Stimulated activated naive CD4-positive, alpha-beta T cell (primary cell): ENCODE measurements at places on chromosomes 11 and 22.

DNA sequence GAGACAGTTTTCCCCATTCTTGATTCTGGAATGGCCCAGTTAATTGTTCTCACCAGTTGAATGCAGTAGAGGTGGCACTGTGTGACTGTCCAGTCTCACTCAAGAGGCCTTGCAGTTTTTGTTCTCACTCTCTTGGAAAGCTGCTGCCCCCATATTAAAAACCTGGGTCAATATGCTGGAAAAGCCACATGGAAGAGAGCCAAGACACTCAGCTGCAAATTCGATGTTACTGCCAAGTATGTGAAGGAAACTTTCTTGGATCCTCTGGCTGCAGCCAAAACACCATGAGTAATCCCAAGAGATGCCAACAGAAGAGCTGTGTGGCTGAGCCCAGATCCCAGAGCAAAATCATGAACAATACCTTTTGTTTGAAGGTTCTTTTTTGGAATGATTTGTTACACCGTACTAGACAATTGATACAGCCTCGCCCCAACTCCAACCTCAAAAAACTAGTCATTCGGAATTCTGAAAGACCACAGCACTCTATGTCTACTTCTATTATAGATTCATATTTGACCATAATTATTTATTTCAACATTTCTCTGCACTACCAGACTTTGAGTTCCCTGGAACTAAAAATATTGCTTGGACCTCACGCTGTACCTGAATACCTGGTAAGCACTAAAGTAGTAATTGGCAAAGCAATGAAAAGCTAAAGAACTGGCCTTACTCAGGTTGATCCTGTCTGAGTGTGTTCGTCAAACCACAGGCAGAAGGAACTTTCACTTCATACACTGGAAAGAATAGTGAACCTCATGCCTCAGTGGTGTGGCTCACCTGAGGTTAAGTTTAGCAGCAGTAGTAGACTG lies 378.8 kb downstream of the ETS1 start:
- no peak for DNase-seq

- no peak for DNase-seq
These were observed 11.5 kb upstream of the TRIM68 start for GRCh38 chr11:4619514-4619913.

DNA sequence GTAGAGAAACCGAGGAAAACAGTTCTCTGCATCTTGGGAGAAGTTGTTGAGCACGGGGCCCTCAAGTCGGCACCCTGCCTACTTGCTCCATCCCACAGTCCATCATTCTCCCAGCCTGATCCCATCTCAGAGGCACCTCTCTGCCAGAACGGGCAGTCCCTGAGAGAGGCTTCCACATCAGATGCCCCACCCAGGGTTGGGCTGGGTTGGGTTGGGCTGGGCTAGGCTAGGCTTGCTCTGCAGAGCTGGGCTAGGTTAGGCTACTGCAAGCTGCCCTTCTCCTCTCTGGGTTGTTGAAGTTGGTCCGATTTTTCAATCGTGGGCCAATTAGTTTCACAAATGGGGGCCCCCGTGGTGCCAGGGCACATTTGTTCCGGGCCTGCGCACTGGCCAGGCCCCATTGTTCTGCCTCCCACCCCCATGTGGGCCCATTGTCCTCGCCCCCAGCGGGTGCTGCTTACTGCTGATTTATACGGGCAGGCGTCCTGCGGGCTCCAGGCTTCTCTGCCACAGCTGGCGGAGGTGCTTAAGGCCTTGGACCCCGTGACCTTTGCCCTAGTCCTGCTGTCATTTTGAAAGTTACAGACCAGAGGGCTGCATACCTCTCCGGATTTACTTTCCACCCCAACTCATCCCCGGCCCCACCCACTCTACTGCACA lies 63.7 kb upstream of the NNMT start:
- DNase-seq, result no peak

GRCh38 chr11:106594751-106595351 lies 423.4 kb downstream of the GUCY1A2 start:
- DNase-seq, result no peak

- DNase-seq, result no peak
These were observed 8.9 kb downstream of the TTC17 start for GRCh38 chr11:43367382-43368178.

DNA sequence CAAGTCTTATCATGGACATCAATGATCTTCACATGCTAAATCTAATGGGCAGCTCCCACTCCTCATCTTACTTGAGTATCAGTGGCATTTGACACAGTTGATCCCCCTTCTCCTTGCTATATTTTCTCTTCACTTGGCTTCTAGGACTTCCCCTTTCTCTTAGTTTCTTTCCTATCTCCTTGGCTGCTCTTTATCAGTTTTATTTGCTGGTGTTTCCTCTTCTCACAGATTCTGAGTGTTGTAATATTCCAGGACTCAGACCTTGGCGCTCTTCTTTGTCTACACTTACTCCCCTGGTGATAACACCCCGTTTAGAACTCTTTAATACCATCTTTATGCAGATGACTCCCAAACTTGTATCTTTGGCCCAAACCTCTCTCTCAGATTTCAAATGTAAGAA lies 33.9 kb upstream of the RASSF10 start:
- DNase-seq, result no peak

GRCh38 chr22:22935546-22936157 lies 48.0 kb downstream of the IGLL5 start:
- DNase-seq, result no peak

GRCh38 chr11:44763121-44763820 lies 36.5 kb downstream of the TSPAN18 start:
- DNase-seq, result no peak

DNA sequence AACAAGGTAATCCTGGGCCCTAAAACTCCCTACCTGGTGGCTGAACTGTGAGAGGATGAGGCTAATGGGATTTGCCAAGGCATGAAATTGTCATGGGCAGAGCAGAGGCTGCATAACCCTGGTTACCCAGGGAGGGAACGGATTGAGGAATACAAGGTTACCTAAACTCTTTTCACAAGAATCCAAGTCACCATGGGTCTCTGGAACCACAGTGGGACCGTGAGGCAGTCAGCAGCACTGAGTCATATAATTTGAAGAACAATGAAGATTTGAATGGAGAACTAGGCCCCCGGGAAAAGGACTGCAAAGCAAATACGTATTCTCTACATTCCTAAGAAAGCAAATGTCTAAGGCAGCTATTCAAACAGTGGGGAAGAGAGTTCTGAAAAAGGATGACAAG lies 19.8 kb downstream of the CAT start:
- DNase-seq, result no peak

GRCh38 chr11:106077609-106078455 lies at the start of gene AASDHPPT:
AASDHPPT (plus strand) TSS chr11:106077662; CDS start chr11:106077711, 49 bp downstream.
- no peak for DNase-seq

- DNase-seq, result no peak
These were observed 5.2 kb downstream of the C11orf52 start for GRCh38 chr11:111923951-111924350.

- DNase-seq, result no peak
These were observed 133.2 kb downstream of the SPATA19 start for GRCh38 chr11:133712051-133712560.

GRCh38 chr11:8098879-8099278 lies 17.9 kb downstream of the TUB start:
- DNase-seq, result no peak
